Suppressor macrophage (primary cell): ENCODE measurements at places on chromosomes 5 and 9.

- DNase-seq, result no peak
These were observed 11.4 kb downstream of the LRRC8A start for GRCh38 chr9:128893354-128893753.

GRCh38 chr5:180830253-180831138, 27.9 kb upstream of the MGAT1 start:
- peak; percentile 90 for DNase-seq

DNA sequence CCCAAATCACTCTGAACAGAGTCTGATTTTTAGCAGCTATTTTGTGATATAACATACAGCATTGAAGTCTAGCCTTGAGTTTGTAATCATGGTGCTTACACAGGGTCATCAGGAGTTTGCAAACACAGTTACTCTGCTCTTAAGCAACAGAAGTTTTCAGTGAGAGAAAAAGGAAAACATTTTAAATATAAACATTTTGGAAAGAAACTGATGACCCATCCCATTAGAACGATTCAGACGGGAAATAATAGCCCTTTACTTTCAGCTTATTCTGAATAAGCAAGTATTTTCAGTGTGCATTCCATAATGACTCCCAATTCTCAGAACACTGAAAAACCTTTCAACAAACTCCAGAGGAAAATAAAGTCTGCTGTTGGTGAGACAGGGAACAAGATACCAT, 46.7 kb upstream of the TMC1 start:
- no peak for DNase-seq

GRCh38 chr5:68522863-68523262, 307.3 kb downstream of the PIK3R1 start:
- no peak for DNase-seq

- DNase-seq, result no peak
These were observed 1.9 kb downstream of the AP3S1 start for GRCh38 chr5:115843444-115844130.

GRCh38 chr9:94611638-94612068, 18.0 kb upstream of the FBP2 start:
- DNase-seq, result no peak

- no peak for DNase-seq
These were observed 144.6 kb downstream of the CACNA1B start for GRCh38 chr9:138022121-138022741.

DNA sequence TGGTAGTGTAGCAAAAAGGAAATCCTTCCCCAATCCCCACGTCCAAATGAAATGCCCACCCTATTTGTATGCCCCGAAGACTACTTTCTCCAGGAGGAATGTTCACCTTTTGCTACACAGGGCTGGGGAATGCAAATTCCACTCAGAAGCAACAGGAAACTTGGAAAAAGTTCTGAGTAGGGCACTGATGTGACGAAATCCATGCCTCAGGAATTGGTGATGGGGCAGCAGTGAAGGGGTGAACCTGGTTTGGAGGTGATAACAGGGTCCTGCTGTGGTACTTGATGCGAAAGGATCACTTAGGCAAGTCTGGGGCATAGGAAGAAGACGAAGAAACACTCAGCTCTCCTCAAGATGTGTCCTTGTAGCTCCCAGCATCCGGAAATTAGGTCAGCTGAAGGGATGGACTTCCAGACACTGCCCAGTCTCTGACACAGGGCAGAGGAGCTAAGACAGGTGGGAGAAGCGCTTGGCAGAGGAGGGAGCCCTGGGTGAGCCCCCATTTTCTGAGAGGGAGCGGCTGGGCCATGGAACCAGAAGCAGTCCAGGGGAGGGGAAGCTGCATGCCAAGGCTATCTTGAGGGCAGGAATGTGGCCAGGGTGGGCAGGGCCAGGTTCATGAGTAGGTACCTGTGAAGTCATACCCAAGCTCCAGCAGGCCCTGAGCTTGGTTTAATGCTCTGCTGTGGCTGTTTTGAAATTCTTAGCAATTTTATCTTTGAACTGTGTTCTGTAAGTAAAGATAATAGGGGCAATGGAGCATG, 22.2 kb upstream of the MVB12B start:
- DNase-seq, result no peak

GRCh38 chr9:79687131-79687447, 115.3 kb downstream of the TLE4 start:
- no peak for DNase-seq

GRCh38 chr5:159678657-159679392, 237.5 kb upstream of the ADRA1B start:
- no peak for DNase-seq

DNA sequence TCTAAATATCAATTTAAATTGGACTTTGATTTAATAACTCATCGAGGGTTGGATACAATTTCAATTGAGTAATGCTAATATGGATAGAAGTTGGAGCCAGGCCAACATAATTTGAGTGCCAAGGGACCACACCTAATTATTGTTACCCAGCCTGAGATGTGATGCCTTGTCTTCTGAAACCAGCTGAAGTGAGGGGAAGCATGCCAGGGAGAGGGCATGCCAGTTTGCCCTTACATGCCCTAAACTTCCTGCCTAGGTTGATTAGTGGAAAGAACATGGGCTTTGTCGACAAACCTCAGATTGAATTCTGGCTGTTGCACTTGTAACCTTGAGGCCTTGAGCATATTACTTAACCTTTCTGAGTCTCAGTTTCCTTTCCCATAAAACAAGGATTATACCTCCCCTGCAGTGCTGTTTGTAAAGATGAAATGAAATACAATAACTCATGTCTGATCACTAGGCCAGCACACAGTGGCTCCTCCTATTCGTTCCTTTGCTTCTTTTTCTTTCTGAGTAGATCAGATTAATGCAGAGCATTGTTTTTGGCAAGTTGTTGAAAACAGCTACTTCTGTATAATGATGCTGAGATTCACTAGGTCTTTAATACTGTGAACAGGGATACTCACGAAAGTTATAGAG, 412.8 kb downstream of the TLE4 start:
- DNase-seq, result no peak

DNA sequence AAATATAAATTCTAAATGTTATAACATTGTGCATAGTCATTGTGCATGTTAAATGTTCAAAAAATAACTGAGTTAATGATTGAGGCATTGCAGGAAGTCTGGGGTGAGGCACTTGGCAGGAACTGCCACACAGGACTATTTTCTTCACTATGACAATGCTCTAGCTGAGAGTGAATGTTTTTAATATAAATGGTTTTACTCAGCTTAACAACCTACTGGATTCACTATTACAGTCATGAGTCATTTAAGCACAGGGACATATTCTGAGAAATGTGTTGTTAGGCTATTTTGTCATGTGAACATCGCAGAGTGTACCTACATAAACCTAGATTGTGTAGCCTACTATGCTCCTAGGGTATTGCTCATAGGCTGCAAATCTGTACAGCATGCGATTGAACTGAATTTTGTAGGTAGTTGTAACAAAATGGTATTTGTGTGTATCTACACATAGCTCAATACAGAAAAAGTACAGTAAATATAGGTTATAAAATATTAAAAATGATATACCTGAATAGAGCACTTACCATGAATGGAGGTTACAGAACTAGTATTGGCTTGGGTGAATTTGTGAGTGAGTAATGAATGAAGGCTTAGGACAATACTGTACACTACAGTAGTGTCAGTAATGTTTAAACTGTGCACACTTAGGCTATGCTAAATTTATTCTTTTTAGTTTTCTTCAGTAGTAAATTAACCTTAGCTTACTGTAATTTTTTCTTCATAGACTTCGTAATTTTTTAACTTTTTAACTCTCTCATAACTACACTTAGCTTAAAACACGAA, 346.1 kb upstream of the PTGER4 start:
- no peak for DNase-seq

- no peak for DNase-seq
These were observed 62.2 kb downstream of the ACTL7B start for GRCh38 chr9:108793573-108793972.

- no peak for DNase-seq
These were observed 20.0 kb upstream of the MYOT start for GRCh38 chr5:137847687-137848086.

GRCh38 chr5:153367466-153367865, 123.0 kb upstream of the GRIA1 start:
- DNase-seq, result no peak

DNA sequence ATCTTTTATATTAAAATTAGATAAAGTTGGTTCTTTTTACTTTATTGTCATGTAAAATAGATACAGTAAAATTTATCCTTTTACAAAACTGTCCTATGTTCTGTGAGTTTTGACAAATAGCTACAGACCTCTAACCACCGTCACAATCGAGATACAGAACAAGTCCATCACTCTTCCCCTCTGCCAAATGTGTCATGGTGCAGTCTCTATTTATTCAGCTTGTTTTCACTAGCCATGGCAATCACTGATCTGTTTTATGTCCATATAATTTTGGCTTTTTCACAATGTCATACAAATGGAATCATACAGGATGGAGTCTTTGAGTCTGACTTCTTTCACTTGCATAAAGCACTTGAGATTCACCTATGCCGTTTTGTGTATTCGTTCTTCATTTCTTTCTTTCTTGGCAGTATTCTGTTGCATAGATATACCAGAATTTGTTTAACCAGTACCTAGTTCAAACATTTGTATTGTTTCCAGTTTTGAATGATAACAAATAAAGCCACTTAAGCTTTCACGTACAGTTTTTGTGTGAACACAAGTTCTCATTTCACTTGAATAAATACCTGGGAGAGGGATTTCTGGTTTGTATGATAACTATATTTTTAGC, 273.2 kb upstream of the MPDZ start:
- DNase-seq, result no peak

DNA sequence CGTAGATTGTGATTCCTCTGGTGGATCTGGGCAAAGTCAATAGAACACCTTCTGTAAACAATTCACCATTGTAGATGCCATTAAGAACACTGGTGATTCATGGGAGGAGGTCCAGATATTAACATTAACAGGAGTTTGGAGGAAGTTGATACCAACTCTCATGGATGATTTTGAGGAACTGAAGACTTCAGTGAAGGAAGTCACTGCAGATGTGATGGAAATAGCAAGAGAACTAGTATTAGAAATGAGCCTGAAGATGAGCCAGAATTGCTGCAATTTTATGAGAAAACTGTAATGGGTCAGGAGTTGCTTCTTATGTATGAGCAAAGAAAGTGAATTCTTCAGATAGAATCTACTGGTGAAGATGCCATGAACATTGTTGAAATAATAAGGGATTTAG, 26.9 kb downstream of the TCERG1 start:
- DNase-seq, result peak; percentile 46

- DNase-seq, result peak; percentile 52
These were observed 2.0 kb downstream of the S100Z start for GRCh38 chr5:76851728-76852369.

GRCh38 chr9:114300153-114300845, 22.6 kb upstream of the ORM1 start:
- no peak for DNase-seq

GRCh38 chr5:61307191-61307590, 24.9 kb upstream of the ZSWIM6 start:
- DNase-seq, result no peak

DNA sequence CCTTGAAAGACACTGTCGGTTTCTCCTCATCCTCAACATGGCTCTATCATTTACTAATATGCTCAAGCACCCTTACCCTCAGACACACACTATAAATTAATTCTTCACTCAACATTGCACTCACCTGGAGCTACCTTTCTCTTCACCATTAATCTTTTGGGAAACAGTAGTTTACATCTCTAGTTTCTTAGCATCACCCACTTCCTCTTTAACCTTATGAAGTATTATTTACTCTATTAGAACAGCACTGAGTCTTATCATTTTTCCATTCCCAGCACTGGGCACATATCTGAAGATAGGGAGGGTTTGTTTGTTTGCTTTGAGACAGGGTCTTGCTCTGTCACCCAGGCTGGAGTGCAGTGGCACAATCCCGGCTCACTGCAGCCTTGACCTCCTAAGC, 213.5 kb downstream of the SMARCA2 start:
- DNase-seq, result no peak
